ENCODE measurements at places on chromosomes 3 and 15.
A peak's percentile ranks its signal among the peaks of the same experiment; 100 is the strongest.

DNA sequence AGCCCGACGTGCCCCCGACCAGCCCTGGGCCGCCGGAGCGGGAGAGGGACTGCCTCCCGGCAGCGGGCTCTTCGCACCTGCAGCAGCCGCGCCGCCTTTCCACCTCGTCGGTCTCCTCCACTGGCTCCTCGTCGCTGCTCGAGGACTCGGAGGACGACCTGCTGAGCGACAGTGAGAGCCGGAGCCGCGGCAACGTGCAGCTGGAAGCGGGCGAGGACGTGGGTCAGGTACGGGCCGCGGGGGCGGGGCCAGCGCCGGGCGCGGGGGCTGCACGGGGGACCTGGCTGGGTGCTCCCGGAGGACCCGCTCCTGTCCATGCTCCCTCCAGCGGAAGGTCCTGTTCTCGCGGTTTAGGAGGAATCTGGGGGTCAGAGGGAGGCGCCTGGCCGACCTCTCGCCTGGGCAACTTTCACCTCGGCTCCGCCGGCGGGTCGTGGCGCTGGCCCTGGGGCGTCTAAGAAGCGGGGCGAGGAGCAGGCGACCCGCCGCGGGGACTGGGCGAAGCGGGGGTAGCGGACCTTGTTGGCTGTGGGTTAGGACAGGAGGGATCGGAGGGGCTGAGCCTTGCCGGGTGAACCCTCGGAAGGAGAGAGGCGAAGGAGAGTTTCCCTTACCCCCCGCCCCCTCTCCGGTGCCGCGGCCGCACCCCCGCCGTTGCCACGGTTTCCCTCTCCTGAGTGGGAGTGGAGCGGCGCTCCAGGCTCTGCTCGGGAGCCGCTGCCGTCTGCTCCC is 682 bp downstream of the ITPKA start:
- DNase-seq = peak; percentile 21

- DNase-seq = no peak
Measured at GRCh38 chr15:29656636-29657475, 165.4 kb downstream of the TJP1 start.

DNA sequence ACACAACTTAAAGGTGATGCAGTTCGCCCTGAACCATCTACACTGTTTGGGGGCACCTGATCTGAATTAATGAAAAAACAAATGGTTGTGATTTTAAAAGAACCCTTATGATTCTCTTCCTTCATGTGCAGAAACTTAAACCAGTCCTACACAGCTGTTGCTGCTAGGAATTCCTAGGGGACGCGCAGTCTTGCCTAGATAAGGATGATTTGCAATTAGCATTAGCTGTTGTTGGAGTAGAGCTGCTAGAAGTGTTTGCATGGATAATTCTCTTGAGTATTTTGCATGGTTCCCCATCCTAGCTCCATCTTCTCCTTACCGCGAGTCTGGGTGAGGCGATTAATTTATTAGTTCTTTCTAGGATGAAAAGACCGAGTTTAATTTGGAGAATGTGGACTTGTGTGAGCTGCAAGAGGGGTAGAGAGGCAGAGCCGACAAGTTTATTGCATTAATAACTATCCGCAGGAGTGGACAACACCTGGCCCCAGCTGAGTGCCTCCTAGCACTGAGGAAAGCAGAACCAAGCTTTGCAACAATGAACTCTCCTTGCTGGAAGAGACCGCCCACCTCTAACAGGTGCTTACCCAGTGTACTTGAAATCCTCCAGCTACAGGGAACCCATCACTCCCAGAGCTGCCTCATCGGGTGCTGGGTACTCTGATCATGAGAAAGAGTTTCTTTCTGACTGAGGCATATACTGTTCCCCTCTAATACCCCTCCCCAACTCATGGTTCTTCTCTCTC is 75.0 kb upstream of the WNT7A start:
- no peak for DNase-seq

- no peak for DNase-seq
Measured at GRCh38 chr3:103810167-103810566, 1375.4 kb downstream of the ZPLD1 start.

GRCh38 chr15:73352082-73352481 is 16.7 kb downstream of the HCN4 start:
- DNase-seq = no peak

DNA sequence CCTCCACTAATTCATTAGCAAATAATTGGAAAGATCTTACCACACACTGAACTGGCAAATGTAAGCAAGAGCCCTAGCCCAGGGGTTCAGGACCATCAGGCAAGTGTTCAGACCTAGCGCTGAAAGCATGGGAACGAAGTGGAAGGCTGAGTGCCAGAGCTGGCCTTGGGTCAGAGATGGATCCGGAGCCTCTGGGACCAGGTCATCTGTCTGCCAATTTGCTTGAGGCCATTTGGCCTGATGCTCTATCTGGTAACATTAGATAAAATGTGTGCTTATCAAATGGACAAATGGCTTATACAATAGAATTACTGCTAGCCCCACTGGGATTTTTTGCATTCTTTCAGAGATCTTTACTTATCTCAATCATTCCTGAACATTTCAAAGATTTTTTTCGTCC is 1.4 kb upstream of the TMC3 start:
- DNase-seq = no peak

DNA sequence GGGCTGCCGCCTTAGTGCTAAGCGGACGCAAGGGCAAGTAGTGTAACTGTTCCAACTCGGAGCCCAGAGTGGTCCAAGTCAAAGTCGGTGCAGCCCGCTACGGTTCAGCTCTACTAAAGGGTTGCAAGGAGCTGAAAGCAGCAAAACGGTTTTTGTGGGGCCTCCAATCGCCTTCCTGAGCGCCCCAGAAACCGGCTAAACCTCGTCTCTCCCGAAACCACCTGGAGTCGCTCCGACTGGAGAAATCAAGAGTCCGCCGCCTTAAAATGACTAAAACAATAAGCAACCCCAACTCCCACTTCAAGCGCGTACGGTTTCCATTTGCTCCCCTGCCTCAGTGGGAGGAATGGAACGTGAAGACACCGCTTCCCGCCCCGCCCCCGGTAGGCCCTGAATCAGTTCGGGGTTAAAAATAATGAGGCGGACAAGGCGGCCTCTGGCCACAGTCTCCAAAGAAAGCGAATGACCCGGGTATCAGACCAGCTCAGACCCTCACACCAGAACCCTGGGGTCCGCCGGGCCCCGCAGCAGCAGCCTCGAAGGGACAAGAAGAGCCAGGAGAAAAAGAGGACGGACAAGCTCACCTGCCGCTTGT is 401 bp downstream of the SEC11A start:
- peak; percentile 49 for DNase-seq

- no peak for DNase-seq
Measured at GRCh38 chr3:186754006-186754405, 29.4 kb upstream of the EIF4A2 start.

DNA sequence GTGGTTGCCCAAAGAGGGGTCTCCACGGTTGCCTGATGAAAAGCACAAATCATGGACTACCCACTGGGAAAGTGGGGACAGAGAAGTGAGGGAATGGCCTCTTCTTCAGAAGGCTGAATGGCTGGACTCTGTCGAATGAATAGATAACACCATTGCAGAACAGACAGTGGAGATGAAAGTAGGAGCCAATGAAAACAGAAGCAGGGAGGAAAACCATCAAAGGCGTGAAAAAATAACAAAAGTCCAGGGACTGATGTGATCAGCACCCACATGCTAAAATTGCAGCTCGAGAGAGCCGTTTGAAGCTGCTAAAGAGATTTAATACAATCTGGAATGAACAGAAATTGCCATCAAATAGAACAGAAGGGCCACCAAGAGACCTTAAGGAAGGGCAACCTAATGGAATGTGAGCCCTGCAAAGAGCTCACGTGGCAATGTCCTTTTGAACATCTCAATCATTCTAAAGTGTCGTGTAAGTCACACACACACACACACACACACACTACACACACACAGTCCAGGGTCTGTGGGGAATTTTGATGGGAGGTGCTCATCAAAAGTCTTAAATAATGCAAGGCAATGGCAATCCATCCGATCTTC is 130.9 kb upstream of the ICE2 start:
- DNase-seq = no peak

GRCh38 chr15:47786371-47786770 is 69.1 kb downstream of the SEMA6D start:
- DNase-seq = no peak

GRCh38 chr3:100561459-100562158 is 47.8 kb upstream of the ADGRG7 start:
- DNase-seq = no peak

GRCh38 chr3:127034990-127035652 is 52.2 kb downstream of the PLXNA1 start:
- DNase-seq = no peak

GRCh38 chr3:112401617-112402016 is 68.7 kb downstream of the CD200 start:
- DNase-seq = no peak

GRCh38 chr15:96186105-96186504 is 144.4 kb upstream of the NR2F2 start:
- DNase-seq = no peak

DNA sequence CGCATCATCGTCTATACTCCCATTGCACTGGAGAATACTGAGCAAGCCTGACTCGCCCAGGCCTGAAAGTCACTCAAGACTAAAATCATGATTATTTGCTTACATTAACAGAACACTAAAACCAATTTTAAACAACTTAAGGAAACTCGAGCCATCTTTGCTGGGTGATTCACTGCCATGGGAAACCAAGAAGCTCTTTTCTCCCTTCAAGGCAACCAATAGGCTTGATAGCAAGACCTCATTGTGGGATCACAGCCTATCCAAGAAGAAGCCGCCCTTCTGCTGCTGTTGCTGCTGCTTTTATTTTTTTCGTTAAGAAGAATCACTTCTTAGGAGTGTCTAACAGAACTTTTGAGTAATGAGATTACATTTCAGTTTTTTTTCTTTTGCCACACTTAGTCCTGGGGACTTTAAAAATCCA is 479.4 kb downstream of the FOXP1 start:
- DNase-seq = no peak

- peak; percentile 6 for DNase-seq
Measured at GRCh38 chr3:59286791-59287531, 237.1 kb upstream of the CFAP20DC start.

DNA sequence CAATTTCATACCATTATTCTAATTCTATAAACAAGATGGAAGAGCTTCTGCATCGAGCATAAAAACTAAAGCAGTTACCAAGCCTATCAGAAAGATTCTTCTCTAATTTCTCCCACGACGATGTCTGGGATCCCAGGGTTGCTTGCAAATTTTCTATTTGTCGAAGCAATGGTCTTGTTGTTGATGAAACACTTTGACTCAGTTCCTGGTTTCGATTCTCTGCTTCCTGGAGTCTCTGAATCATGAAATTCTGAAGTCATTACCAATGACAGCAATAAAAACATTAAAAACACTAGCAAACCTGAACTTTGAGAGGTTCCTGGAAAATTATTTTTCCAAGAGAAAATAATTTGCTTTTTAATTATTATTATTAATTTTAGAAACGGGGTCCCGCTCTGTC is 18.7 kb downstream of the TMF1 start:
- no peak for DNase-seq

GRCh38 chr15:90225047-90225446 is 8.7 kb downstream of the CIB1 start:
- no peak for DNase-seq

GRCh38 chr3:99485286-99485685 is 153.1 kb upstream of the COL8A1 start:
- no peak for DNase-seq
